ENCODE measurements at places on chromosomes 6 and 20. TPM values are rescaled to one million over a fixed set of nuclear protein-coding genes. Genes with fewer than 3 reads are reported as not detected.

The ARMH2 gene
- not detected for total RNA-seq

The CRIP3 gene
- 0.83 TPM for total RNA-seq

The FAM184A gene
- not detected for total RNA-seq

The TAP2 gene
- 18.0 TPM for total RNA-seq

The ECT2L gene
- total RNA-seq = not detected

The PRND gene
- not detected for total RNA-seq

Data from A549 treated with DMSO at 1 μM for 4 hours (cell line).